B cell (primary cell): ENCODE measurements at places on chromosomes 2 and 18. TPM values are rescaled to one million over a fixed set of nuclear protein-coding genes. Genes with fewer than 3 reads are reported as not detected.

DNA sequence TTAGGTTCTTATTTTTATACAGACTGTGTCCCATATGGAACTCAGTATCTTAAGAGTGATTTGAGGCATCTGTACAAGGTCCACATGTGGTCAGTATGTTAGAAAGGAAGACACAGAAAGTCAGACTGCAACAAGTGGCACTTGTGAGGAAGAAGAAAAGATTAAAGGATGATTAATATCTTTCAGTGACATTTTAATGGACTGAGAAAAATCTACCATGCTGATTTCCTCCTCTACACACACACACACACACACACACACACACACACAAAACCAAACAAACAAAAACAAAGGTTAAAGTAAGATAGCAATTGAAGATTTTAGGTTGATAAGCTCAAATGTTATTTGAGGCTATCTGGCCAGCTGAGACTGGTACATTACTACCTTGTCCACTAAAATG, 94.5 kb upstream of the CHRNA1 start:
- no peak for DNase-seq

DNA sequence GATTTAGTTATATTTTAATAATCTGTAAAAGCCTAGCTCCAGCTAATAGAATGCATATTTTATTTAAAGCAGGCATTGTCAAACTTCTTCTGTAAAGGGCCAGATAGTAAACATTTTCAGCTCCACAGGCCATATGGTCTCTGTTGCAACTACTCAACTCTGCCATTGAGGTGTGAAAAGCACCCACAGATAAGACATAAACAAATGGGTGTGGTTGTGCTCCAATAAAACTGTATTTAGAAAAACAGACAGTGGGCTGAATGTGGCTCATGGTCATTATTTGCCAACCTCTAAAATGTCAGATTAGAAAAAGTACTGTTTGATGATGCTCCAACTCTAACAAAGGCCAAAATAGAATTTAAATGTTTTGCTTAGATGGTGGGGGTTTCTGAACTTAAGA, 519.9 kb downstream of the RNF144A start:
- no peak for DNase-seq

DNA sequence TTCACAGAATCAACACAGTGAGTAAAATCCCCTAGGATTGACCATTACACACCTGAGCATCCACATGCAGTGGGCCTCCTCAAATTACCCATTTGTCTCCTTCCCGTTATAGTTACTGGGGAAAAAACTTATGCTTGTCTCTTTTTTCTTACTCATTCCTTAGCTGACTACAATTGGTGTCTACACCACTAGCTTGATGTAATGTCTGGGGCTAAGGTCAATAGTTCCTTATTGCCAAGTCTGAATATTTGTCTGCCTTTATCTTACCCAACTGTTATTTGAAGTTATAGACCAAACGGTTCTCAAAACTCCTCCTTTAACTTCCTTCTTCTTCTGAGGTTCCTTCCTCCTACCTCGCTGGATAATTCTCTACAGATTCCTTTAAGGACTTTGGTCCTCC, 41.9 kb upstream of the TMEM17 start:
- DNase-seq, result no peak

The GAREM1 gene
- not detected in 2 replicates for total RNA-seq

GRCh38 chr2:187117483-187117882, 268.5 kb upstream of the ZSWIM2 start:
- DNase-seq, result no peak

DNA sequence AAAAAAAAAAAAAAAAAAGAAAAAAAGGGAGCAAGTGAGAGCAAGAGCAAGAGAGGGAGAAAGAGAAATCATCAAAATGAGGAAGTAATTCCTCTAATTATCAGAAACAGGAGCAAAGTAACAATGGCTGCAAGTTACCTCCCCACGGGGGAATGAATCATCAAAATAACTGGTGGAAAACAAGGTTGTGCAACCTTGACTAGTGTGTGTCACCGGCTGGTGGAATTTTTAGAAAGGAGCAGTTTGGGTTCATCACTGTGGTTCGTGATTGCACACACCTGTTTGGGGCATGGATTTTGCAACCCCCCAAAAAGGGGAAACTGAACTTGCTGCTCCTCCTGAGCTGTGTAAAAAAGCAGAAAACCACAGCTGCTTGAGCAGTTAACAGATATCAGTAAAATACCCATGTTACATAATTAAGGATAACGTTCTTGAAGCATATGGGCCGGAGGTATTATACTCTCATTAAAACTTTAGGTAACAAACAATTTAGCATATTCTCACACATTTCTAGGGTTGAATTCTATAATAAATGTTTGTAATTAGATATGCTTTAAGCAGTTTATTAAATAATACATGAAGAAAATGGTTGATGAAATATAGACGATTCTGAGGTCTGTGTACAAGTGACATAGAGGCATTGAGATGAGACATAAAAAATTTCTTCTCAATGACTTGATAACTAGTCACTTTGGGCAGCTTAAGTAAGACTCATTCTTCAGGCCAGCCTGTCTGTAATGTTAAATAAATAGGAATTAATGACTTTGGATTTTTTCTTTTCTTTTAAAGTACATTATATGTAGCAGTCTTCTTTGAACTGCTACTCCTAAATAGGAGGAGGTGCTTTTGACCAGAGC, 184.2 kb upstream of the ZEB2 start:
- peak; percentile 72 for DNase-seq
